ENCODE measurements at places on chromosomes 2 and 18. TPM values are rescaled to one million over a fixed set of nuclear protein-coding genes. Genes with fewer than 3 reads are reported as not detected.

CCL20 gene
- polyA plus RNA-seq = 9.6 TPM

DNA sequence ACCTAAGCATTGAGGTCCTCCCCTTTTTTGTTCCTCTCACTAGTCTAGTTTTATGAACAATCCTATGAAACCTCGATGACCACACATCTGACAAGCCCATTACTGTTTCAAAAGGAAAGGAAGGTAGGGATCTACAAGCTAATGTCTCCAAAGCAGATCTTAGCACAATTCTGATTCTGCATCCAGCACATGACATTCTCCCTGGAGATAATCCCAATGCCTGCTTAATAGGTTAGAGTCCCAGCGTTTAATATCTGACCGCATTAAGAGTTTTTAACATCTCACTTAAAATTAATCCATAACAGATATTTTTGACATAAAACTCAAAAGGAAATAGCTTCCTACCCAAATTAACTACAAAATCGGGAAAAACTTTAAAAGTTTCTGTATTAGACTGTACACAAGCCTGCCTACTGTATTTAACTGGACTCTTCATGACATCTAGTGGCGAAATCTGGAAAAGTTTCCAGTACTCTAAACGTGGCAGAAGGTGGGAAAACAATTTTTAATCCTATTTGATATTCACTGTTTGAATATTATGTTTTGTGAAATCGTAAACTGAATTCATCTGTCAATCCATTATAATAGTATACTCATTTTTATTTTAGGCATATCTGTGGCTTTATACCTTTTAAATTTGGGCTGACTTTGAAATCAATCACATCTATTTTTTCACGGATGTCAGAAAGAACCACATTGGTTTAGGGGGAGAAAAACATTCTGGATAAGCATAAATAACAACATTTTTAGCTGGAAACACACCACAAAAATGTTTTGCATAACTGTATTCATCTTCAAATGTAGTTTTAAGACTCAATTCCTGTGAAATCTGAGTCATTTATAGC is 62.4 kb downstream of the TXNL1 start:
- DNase-seq = peak; percentile 52

DNA sequence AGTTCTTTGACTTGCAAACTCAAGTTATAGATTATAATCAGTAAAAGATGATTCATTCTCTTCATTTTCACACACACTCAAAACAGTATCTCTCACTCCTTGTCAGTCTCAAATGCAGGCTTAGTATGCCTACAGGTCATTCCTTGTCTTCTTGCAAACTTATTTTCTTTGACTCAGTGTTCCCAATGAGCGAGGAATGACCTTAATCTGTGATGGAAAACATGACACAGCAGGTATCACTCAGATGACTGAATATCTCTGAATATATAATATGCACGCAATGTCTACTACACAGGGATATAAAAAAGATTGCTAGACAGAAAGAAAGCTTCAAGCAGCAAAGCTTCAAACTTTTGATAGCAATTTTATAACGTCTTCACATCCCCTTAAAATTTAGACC is 127.8 kb upstream of the RGPD4 start:
- no peak for DNase-seq

- DNase-seq = peak; percentile 32
Observed at GRCh38 chr2:232444409-232445148, 11.4 kb upstream of the ALPI start.

- no peak for DNase-seq
Observed at GRCh38 chr2:109129356-109129920, 433 bp downstream of the SH3RF3 start.

DNA sequence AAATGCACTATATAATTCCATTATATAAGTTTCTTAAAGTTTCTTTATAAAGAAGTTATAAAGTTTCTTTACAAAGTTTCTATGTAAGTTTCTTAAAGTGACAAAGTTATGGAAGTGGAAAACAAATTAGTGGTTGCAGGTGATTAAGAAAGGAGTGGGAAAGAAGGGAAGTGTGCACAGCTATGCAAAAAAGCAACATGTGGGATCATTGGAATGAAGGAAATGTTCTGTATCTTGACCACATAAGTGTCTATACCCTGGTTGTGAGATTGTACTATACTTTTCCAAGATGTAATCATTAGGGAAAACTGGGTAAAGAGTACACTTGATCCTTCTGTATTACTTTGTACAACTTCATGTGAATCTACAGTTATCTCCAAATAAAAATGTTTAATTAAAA is 1541.1 kb downstream of the LRP1B start:
- DNase-seq = no peak

DNA sequence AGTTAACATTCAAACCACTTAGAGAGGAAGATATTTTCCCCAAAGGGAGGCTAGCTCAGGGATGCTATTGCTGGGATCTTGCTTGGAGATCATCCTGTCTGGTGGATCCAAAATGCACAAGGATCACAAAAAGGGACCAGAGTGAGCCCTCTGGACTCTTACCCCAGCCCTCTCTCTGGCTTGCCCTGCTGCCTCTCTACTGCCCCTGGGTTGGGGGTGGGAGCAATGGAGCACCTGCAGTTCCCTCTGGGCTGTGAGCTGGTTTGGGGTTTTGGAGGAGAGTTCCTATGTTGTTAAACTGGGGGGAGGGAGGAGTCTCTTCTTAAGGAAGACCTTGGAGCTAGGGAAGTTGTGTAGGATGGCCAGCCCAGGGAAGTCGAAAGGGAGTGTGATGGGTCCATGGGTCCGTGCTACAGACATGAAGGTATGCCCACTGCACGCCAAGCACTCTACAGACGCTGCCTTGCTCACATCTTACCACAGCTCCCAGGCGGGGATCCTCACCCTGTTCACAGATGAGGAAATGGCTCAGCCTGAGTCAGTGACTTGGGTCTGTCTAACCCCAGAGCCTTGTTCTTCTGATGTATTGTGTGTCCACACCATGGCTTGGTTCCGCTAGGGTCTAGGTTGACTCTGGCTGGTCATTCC is 3.8 kb downstream of the LBH start:
- DNase-seq = no peak
